HFFc6 (cell line): ENCODE measurements at places on chromosomes 6 and 20. TPM values are rescaled to one million over a fixed set of nuclear protein-coding genes. Genes with fewer than 3 reads are reported as not detected.

SYNGAP1 gene
- total RNA-seq, result 12.8 to 15.4 TPM (median 15.0 TPM) in 3 replicates

UNC5CL gene
- total RNA-seq, result not detected in 3 replicates

- DNase-seq, result peak; percentile 58
These were observed 32.4 kb upstream of the TCP11 start for GRCh38 chr6:35173427-35174087.

- DNase-seq, result no peak
These were observed 38.2 kb downstream of the PYGB start for GRCh38 chr20:25285856-25286798.

GRCh38 chr20:35981969-35982368, 13.6 kb downstream of the CNBD2 start:
- DNase-seq, result no peak

DNA sequence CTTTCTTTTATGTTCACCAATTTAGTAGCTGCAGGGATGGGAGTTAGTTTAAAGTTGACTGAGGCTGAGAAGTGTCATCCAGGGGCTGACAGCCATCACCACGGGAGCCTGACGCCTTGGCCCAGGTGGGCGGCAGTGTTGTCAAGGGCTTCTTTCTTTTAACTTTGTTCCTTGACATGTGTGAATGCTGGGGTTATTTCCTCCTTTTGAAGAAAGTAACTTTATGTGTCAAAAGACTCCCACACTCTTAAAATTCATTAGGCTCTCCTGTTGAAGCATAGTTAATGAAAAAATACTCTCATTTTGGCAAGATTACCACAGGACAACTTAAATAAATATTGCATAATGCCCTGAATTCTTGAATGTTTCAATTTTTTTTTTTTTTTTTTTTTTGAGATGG, 50.0 kb downstream of the SASH1 start:
- no peak for DNase-seq
